Bladder microvascular endothelial cell (primary cell): ENCODE measurements at places on chromosomes 5 and 9. TPM values are rescaled to one million over a fixed set of nuclear protein-coding genes. Genes with fewer than 3 reads are reported as not detected.

KCNV2 gene
- not detected in 2 replicates for total RNA-seq

NR2F1-AS1 gene
- total RNA-seq, result 3.7 and 35.6 TPM in 2 replicates

CTSL gene
- 94.5 and 201 TPM in 2 replicates for total RNA-seq

KIF12 gene
- total RNA-seq, result 0.06 TPM in 1 of 2 replicates, not detected in the other

NACC2 gene
- total RNA-seq, result 12.5 and 20.0 TPM in 2 replicates

CERCAM gene
- total RNA-seq, result 9.6 and 35.7 TPM in 2 replicates

LOX gene
- 73.7 and 90.4 TPM in 2 replicates for total RNA-seq

UBAP2 gene
- total RNA-seq, result 14.6 and 37.2 TPM in 2 replicates

MAN2A1 gene
- 48.2 and 85.8 TPM in 2 replicates for total RNA-seq

TLR4 gene
- total RNA-seq, result 24.3 and 211 TPM in 2 replicates

CMYA5 gene
- 0.06 TPM in 1 of 2 replicates, not detected in the other for total RNA-seq

PCDHA12 gene
- under 0.01 TPM in 1 of 2 replicates, not detected in the other for total RNA-seq

SHISAL2B gene
- not detected in 2 replicates for total RNA-seq
